Gastrocnemius medialis (tissue), 4 donors: ENCODE measurements at places on chromosomes 7 and 10. TPM values are rescaled to one million over a fixed set of nuclear protein-coding genes. Genes with fewer than 3 reads are reported as not detected.

SKAP2 gene
- 22.0 TPM for total RNA-seq

POLR2J2 gene
- total RNA-seq, result not detected

ABCC2 gene
- 3.2 TPM for total RNA-seq

DGKI gene
- not detected for total RNA-seq

DNA sequence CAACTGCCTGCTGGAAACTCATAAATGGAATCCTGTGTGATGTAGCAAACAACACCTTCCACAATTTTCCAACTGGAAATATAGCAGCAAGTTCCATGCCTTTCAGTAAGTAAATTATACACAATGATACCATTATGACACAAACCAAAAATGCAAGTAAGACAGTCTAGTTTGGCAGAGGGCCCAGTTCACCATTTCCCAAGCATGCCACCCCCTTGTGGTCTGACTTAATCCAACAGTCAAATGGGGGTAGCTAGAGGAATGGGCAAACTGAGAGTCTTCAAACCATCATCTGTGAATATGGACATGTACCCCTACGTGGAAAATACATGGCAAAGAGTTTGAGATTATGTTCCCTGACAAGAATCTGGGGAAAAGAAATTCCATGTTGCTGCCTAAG is 137.6 kb upstream of the VWC2 start:
- no peak overlapping the region for H3K27ac ChIP-seq
- DNase-seq, result no peak
- no peaks in the 10 kb centered on the region for H3K27me3 ChIP-seq
- H3K4me3 ChIP-seq, result no peak overlapping the region
- no peaks in the 10 kb centered on the region for H3K36me3 ChIP-seq

- no peak for DNase-seq
- H3K27ac ChIP-seq, result no peak overlapping the region
- no peaks in the 10 kb centered on the region for H3K4me1 ChIP-seq
- H3K4me3 ChIP-seq, result no peak overlapping the region
- H3K27me3 ChIP-seq, result no peaks in the 10 kb centered on the region
Observed at GRCh38 chr7:27615420-27616185, 47.1 kb downstream of the HIBADH start.

NOS3 gene
- 10.8 TPM for total RNA-seq

DNA sequence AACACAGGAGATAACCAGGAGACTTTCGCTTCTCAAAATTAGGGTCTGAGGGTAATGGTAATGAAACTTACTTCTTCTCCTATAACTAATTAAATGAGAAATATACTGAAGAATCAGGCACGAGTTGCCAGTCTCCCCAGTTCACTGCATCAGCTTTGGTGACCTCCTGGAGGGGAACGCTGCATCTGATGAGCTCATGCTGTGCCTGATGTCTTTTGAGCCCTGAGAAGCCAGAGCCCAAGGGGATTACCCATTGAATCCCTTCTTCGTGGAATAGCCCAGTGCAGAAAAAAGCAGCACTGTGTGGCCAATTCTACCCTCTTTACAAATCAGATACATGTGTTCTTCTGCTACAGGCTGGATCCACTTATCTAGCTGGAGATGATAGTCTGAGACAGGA is 45.1 kb downstream of the CYP2C9 start:
- no peak overlapping the region for H3K27ac ChIP-seq
- H3K36me3 ChIP-seq, result no peaks in the 10 kb centered on the region
- no peak overlapping the region for H3K4me3 ChIP-seq
